T1000 (cell line): ENCODE measurements at places on chromosomes 13 and 19.

- DNase-seq = no peak
Observed at GRCh38 chr19:48493718-48494401, 17.8 kb downstream of the LMTK3 start.

DNA sequence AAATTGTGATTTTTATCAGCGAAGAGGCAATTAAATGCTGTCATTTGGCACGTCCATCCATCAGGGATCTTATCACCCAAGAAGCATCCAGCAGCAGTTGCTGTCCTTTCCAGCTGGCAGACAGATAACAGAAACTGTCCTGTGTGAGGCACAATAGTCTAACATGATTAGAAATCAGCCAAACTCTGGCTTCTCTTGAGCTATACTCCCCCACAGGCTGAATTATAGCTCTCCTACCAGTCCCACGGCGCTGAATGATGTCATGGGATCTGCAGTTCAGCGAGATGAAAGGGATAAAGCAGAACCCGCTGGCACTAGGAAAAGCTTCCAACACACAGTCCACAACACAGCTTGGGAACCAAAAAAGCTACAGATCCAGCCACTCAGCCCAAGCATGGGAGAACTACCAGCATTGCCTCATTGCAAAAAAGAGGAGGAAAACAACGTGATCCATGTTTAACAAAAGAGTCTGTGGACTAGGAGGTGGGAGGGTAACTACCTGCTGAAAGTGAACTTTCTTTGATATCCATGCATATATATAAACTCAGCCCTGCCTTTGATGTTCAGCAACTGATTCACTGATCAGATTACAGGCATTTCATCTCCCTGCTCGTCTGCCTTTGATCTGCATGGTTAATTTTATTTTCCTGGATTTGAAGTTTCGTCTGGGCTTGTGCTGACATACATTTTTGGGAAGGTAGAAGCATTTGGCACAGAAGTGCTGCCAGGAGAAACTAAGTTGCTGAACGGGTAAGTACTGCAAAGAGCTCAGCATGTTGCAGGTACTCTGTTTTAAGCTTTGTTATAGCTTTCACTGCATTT is at the start of gene TNFRSF19:
TSS of gene TNFRSF19 (plus strand) at position 314 of the 822 bp plus-strand sequence. CDS start 19,772 bp downstream, outside the sequence.
- no peak for DNase-seq

- no peak for DNase-seq
Observed at GRCh38 chr19:42291435-42291810, 10.5 kb upstream of the PRR19 start.

DNA sequence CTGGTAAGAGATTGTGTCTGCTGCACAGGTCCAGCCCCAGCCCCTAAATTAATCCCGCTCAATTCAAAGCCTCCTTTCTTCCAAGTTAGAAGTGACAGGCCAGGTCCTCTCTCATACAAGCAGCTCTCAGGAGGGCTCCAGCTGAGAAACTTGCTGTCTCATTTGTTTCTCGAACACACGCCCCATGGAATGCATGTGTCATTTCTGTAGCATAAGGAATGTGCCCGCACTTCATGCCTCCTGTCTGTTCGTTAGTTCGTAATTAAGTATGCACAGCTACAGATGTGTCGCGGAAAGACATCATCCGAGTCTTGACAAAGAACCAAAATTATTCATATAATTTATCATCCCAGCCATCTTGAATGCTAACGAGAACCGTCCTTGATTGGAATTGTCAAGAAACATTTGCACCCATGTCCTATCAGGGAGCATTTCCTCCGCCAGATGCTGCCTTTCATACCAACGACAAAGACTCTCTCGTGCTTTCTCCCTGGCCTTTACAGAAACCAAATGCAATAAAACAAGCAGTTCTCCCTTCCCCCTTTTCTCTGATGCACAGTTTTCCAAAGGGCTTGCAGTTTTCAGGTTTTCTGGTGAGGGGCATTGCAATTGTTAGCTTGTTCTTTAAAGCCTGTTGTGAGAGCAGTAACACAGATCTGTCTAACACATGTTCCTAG is 133.5 kb downstream of the UQCRFS1 start:
- no peak for DNase-seq

GRCh38 chr13:112987682-112988024 is 18.6 kb downstream of the MCF2L start:
- DNase-seq = no peak

DNA sequence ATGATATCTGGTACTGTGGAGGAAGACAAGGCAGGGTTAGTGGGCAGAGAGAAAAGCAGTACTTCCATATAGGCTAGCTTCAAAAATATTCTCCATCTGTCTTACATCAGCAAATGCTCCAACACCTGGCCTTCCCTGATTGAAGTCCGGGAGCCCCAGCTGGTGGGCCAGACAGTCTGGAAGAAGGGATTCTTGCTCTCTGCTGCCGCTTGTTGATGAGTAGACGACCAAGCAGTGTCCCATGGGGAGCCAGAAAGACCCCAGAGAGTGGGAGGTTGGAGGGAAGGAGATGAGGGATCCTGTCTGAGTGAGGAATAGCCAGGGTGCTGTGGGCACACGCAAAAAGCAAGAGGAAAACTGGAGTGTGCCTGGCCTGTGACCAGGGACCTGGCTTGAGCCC is 95.1 kb downstream of the ATP8A2 start:
- DNase-seq = no peak

GRCh38 chr13:102779436-102780159 is 6.0 kb upstream of the TEX30 start:
- no peak for DNase-seq

DNA sequence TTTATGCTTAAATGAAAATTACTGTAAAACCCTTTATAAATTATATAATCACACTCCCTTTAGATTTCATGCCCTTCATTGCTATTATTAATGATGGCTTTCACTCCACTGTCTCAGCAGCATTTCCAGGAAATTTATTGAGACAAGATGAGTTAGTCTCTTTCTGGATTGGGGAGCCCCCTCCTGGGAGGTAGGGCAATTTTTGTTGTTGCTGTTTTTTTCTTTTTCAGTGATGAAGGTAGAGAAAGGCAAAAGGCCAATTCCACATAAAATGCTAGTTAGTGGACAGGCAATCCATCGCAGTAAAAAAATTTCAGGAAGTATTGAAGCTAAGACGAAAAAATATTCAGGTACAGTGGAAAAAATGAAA is 80.2 kb downstream of the TEX26 start:
- DNase-seq = no peak
